Fibroblast of villous mesenchyme (primary cell): ENCODE measurements at places on chromosomes 13 and 19. TPM values are rescaled to one million over a fixed set of nuclear protein-coding genes. Genes with fewer than 3 reads are reported as not detected.

The ZNF28 gene
- 11.3 and 18.6 TPM in 2 replicates for total RNA-seq

The NLRP4 gene
- not detected in 2 replicates for total RNA-seq

The EXOC3L2 gene
- not detected in 2 replicates for total RNA-seq

The RASL11A gene
- total RNA-seq, result 2.9 and 4.7 TPM in 2 replicates

The B3GNT3 gene
- total RNA-seq, result not detected in 2 replicates

The SYCN gene
- not detected in 2 replicates for total RNA-seq

The ZBTB45 gene
- 4.7 and 6.1 TPM in 2 replicates for total RNA-seq

The PALM3 gene
- under 0.01 TPM in 1 of 2 replicates, not detected in the other for total RNA-seq

The LHFPL6 gene
- 44.8 and 57.9 TPM in 2 replicates for total RNA-seq

The WDR88 gene
- total RNA-seq, result not detected in 2 replicates

The OR4F17 gene
- total RNA-seq, result 0.32 TPM in 1 of 2 replicates, not detected in the other

The REXO1 gene
- 11.2 and 15.8 TPM in 2 replicates for total RNA-seq

The FGF22 gene
- total RNA-seq, result not detected in 2 replicates

The SGCG gene
- 0.32 TPM in 1 of 2 replicates, not detected in the other for total RNA-seq

The UQCRFS1 gene
- 32.0 and 41.2 TPM in 2 replicates for total RNA-seq

The SERPINE3 gene
- not detected in 2 replicates for total RNA-seq

The KRTDAP gene
- not detected in 2 replicates for total RNA-seq

The ERICH4 gene
- total RNA-seq, result not detected in 2 replicates

The TOMM40 gene
- total RNA-seq, result 56.7 and 57.9 TPM in 2 replicates

The TMED1 gene
- total RNA-seq, result 46.6 and 48.3 TPM in 2 replicates

The ZNF415 gene
- 2.2 and 2.6 TPM in 2 replicates for total RNA-seq

The NR2F6 gene
- total RNA-seq, result 51.0 and 56.0 TPM in 2 replicates

The JSRP1 gene
- 0.43 TPM in 1 of 2 replicates, not detected in the other for total RNA-seq
